Uterus (tissue), 4 donors: ENCODE measurements at places on chromosomes 3 and 15. TPM values are rescaled to one million over a fixed set of nuclear protein-coding genes. Genes with fewer than 3 reads are reported as not detected.

GRCh38 chr3:59920822-59921221, 871.0 kb upstream of the CFAP20DC start:
- no peak for DNase-seq

DNA sequence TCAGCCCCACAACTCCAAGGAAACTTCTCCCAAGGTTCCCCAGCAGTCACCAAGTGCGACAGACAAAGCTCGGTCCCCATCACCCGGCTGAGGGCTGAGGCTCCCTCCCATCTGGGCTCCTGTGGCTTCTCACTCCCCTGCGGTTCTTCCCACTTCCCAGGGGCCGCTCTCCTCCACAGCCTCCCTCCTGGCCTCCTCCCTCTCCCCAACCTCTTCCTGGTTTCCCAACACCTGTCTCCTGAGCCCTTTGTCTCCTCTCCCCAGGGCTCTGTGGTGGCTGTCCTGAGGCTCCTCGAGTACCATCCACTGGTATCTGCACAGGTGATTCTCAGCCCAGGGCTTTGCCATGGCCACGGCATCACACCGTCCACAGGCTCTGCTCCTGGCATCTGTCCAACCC, 113.2 kb upstream of the NSMCE3 start:
- no peak for DNase-seq

GRCh38 chr3:169345662-169346331, 317.7 kb downstream of the MECOM start:
- DNase-seq: no peak

- no peak for DNase-seq
Measured at GRCh38 chr15:100033140-100033857, 300.1 kb upstream of the LYSMD4 start.

DNA sequence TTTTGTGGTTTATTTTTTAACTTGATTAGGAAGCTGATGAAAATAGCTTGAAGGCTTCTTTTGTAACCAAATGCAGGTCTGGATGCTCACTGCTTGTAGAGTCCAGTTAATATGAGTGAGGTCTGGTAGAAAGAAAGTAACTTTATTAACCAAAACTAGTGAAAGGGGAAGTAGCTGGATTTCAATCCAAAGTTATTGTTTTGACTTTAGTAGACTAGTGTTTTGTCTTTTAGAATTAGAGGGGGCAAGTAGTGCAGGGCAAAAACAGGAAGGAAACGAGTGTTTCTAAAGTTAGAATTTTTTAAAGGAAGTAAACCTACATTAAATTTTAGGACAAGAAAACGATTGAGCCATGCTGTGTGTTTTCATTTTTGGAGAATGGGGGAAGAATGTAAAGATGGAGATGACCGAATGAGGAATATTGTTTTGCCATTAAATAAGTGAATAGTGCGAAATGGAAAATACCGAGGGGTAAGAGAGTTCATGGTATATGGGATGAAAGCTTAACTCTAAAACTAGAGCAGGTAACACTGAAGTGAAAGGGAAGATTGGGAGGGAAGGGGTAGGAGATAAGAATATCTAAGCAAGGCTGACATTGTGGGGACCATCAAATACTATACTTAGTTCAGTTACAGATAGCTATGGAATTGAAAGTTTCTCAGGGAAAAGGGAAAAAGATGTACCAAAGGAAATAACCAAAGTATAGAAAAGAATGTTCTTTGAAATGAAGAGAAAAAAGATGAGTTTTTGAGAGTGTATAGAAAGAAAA, 40.0 kb downstream of the USP3 start:
- no peak for DNase-seq

- DNase-seq: no peak
Measured at GRCh38 chr3:196708467-196708866, 3.6 kb downstream of the CEP19 start.

TMEM207 gene
- not detected for total RNA-seq

GRCh38 chr3:193662757-193663322, 69.8 kb downstream of the OPA1 start:
- DNase-seq: no peak

KNG1 gene
- not detected for total RNA-seq

- DNase-seq: no peak
Measured at GRCh38 chr3:50557915-50558314, 9.6 kb downstream of the C3orf18 start.

DNA sequence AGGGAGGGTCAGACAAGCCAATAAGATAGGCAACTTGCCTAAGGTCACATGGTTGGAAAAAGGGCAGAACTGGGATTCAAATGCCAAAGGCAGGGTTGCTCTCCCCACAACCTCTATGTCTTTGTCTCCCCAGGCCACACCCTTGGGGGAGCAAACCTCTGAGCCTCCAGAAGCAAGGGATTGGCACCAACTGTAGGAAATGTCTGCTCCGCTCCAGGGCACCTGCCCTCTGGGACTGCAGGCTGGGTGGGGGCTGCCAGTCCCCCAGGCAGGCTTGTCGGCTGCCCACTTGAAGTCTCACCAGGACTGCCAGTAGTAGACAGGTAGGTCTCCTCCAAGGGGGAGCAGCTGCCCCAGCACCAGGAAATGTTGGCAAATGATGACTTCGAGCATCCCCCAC, 2.0 kb downstream of the FAM3D start:
- DNase-seq: no peak

DNA sequence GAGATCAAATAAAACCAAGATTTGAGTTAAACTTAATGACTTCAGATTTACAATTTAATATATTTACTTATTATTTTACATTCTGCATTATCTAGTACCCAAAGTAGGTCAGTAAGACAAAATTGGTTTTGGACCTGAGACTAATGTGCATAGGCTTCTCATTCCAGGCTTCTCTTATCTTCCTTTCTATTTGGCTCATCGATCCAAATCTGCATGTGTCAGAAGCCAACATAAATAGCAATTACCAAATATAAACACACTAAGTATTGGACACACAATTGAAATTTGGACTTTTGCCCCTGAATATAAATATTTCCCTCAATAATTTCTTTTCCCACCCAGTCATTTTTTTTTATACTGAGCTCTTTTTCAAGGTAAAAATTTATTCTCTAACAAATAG, 290.6 kb upstream of the ARHGEF26 start:
- DNase-seq: no peak

- no peak for DNase-seq
Measured at GRCh38 chr15:92780843-92781242, 119.3 kb upstream of the CHD2 start.

TMCO5A gene
- total RNA-seq: not detected

ACY1 gene
- not detected for total RNA-seq

DNA sequence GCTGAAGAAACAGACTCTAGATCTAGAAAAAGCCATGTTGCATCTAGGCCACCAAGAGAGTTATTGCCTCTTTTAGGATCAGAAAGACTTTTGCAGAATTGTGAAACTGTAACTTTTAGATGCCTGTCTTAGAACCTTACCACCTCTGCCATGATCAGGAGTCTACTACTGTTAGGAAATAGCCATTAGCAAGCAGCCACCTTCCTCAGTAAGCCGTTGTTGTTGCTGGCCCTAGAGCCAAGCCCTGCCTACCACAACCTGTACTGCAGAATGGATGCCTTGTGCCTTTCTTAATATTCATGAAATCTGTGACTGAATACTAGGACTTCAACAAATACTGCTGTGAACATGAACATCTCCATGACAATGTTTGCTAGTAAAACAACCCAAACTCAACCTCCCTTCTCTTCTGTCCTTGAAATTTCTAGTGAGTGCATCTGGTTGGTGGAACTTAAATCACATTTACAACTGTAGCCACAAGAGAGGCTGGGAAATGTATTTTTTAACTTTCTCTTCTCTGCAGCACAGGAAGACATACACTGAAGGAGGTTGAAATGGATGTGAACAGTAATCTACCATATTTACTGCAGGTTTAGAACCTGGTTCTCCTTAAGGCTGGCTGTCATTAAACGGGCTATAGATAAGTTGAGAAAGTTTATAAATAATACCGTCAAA, 20.7 kb downstream of the RASA2 start:
- DNase-seq: no peak

DNA sequence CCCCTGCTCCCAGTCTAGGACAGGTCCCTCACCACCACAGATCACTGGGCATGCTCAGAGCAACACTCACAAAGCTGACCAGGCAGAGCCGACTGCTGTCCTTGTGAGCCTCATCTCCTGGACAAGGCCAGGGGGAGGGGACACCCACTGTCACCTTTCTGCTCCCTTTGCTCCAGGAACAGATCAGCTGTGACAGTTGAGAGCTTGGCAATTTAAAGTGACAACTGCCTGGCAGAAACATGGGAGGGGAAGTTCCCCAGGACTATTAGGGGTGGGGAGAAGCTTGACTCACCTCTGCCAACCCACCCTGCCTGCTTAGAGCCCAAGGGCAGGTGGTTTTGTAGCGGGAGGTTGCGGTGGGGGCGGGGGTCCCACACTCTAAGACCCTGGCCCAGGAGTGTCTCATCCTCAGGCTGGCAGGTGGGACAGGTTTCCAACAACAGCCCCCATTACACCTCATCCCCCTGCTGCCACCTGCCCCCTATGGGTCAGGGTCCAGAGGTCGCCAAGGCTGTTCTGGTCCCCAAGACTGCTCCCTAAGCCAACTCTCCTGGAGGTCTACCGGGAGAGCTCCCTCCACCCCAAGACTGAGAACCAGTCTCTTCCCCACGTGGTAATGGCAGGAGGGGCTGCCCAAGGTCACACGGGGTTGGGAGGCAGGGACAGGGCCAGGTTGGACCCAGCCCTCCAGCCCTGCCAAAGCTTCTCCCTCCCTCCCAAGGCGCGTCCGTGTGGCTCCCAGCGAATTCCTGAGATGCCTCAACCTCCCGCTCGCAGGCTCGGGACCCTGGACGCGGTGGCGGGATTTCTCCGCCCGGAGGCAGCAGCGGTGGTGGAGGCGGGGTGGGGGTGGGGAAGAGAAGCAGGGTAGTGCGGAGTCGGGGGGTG, 80.4 kb downstream of the IQSEC1 start:
- no peak for DNase-seq

ZPLD1 gene
- total RNA-seq: not detected

- peak; percentile 47 for DNase-seq
Measured at GRCh38 chr15:40097968-40098476, 10.7 kb downstream of the BMF start.

GRCh38 chr3:197434830-197435229, 120.9 kb downstream of the BDH1 start:
- DNase-seq: no peak

- no peak for DNase-seq
Measured at GRCh38 chr3:106514431-106514830, 645.6 kb upstream of the CBLB start.

GRCh38 chr15:59825901-59826300, 136.8 kb upstream of the BNIP2 start:
- no peak for DNase-seq

DNA sequence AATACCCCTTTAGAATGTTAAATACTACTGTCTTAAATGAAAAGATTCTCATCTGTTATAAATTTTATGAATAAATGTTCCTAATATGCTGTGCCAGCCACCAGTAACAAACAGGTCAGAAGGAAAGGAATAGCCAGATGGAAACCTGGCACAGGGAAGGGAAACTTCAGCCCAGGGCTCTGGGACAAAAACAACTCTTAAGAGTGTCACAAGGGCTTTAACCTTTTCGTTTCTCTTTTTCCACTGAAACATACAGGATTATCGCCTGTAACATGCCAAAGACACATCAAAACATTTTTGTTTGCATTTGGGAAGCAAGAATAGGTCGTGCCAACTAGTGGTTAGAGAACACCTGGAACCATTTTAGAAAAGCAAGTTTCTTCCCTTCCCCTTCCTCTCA, 109.0 kb upstream of the NEDD4 start:
- DNase-seq: no peak

EHD4 gene
- 12.8 TPM for total RNA-seq

- no peak for DNase-seq
Measured at GRCh38 chr3:157156837-157157635, 2.9 kb downstream of the CCNL1 start.

CHCHD6 gene
- 6.4 TPM for total RNA-seq

SPTSSB gene
- total RNA-seq: not detected
